Fibroblast of skin of right quadriceps (primary cell): ENCODE measurements at places on chromosomes 1 and 21.

DNA sequence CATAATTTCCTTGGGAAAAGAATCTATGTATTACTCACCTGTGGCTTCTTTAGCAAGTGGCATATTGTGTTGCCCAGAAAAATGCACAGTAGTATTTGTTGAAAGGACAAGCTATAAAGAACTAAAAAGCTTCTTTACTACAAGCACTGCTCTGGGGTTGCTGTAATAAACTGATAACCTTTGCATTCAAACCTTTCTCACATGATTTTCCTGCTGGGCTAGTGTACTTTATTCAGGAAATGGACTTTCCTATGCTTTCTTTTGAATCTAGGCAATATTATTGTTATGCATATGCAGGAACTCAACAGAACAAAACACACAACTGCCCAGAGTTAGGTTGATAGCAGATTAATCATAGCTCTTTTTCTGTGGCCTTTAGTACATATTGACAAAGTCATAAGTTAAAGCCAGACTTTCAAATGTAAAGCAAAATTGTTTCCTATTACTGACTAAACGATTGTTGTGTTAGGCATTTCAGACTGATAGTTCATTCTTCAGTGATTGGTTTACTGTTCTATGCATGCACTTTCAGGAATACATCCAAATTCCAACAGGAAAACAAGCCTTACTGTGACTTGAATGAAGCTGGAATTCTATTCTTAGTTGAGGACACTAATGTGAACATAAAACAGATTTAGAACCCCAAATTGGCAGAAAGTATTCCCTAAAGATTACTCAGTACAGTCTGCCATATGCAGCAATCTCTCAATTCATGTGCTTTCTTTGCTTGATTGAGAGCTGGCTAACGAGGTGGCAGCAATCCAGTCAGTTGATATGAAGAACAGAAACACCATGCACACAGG lies 564.3 kb upstream of the NEGR1 start:
- DNase-seq: no peak

DNA sequence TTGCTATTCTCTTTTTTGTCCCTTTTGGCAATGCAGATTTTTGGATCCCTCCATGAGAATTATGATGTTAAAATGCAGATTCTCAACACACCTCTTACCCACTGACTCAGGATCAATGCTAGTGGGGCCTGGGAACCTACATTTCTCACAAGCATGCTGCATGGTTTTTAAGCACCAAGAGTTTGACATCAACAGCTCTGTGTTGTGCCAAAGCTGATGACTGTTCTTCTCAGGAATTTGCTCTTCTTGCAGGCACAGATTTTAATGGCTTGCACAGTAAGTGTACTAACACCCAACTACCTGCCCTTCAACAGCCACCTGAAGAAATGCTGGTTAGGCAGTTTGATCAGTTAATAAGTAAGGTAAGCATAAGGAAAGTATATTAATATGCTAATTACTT lies 468.7 kb downstream of the PTBP2 start:
- DNase-seq: peak; percentile 44

- DNase-seq: peak; percentile 39
These were observed 87.1 kb upstream of the COL6A1 start for GRCh38 chr21:45894450-45894825.

- no peak for DNase-seq
These were observed 338.1 kb downstream of the TGFB2 start for GRCh38 chr1:218683242-218683641.

- DNase-seq: peak; percentile 78
These were observed 45.6 kb downstream of the ZNF281 start for GRCh38 chr1:200364091-200364759.

- no peak for DNase-seq
These were observed 19.0 kb downstream of the BTG2 start for GRCh38 chr1:203324105-203325025.

DNA sequence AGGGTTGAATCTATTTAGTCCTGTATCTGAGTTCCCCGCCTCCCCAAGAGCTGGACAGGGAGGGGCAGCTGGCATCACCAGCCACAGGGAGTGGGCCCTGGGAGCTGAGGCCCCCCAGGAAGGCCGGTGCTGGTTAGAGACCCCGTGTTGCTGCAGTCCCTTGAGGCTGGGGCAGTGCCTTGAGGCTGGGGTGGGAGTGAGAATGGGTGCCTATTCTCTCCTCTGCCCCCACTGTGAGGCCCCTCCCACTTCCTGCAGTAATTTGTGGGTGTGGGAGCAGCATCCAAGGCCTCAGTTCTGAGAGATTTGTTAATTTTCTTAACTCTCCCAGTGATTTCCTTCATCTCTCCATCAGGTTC lies 2.5 kb upstream of the TRAPPC3 start:
- DNase-seq: peak; percentile 35

GRCh38 chr1:54323324-54323739 lies 82.9 kb downstream of the SSBP3 start:
- no peak for DNase-seq

GRCh38 chr1:180513531-180513930 lies 11.2 kb upstream of the ACBD6 start:
- DNase-seq: no peak

GRCh38 chr1:229753764-229754551 lies 127.9 kb downstream of the URB2 start:
- no peak for DNase-seq

- DNase-seq: no peak
These were observed 23.2 kb downstream of the RHOU start for GRCh38 chr1:228758447-228758846.

GRCh38 chr1:179935909-179936496 lies 18.6 kb upstream of the CEP350 start:
- no peak for DNase-seq

DNA sequence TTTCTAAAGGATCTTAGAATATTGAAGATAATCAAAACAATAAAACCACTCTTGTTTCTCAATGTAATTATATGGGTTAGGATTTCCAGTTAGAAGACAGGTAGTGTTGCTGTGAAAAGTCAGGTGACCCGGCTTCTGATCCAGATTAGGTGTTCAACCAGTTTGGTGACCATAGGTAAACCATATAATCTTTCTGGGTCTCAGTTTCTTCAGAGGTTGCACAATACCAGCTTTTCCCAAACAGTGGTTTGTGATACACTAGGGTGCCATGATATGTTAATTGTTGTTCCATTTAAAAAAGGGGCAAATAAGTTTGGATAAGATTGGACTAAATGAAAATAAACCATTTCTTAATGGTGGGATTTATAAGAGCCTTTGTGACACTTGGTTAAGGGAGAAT lies 64.5 kb upstream of the DMRTA2 start:
- DNase-seq: no peak

DNA sequence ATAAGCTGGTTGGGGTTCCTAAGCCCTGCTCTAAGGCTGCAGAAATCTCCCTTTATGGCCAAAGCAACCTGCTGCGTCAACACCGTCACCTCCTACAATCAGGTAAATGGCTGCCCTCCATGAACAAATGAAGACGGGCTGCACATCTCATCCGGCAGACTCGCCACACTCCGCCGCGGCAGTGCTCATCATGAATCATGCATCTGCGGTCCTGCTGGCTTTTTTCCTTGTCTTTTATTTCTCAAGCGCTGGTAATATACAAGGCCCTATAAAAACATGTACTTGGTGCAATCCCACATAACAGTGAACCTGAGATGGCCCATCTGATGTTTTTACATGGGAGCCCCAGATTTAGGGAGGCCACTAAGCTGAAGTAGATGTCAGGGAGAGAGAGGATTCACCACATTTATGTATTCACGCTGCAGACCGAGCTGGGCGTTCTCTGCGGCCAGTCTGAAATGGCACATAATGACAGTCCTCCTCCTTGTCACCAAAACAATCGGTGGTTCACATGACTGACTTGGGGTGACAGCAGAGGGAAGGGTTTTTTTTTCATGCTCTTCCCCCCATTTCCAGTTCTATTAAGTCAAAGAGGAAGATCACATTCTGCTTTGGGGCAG lies 91.6 kb downstream of the KAZN start:
- peak; percentile 11 for DNase-seq

- DNase-seq: no peak
These were observed 33.3 kb downstream of the AKNAD1 start for GRCh38 chr1:108823632-108824031.

GRCh38 chr1:15941899-15942660 lies 33.8 kb downstream of the ZBTB17 start:
- DNase-seq: no peak

DNA sequence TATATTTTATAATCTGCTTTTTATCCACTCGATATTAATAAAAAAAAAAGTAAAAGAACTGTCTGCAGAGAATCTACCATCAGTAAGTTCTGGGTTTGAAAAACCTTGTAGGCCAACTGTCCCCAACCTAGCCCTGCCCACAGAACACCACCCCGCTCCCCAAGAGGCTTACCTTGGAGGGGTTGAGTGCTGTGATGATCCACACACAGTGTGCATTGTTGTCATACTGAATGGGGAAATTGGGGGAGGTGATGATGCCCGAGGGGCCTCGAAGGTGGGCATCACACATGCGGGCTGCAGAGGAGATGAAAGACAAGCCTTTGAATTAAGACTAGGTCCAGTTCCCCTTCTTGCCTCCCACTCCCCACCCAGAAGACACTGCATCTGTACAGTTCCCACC lies 53.3 kb upstream of the HMGB4 start:
- no peak for DNase-seq

GRCh38 chr1:2009101-2010053 lies 5.8 kb upstream of the CFAP74 start:
- no peak for DNase-seq

DNA sequence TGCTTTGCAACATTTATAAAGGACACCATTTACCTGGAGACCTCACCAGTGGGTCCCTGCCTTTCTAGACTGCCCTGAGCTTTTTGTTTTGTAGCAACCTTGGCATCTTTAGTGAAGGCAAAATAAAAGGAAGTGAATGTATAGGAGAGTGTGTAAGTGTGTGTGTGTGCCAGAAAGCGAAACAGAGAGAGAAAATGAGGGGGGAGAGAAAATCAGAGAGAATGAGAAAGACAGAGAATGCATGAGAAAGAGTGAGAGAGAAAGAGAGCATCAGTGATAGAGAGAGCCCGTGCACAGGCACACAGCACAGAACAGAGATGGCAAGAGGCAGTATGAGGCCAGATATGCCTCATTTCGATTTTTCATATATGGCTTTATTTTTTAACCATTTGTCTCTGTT lies 57.5 kb downstream of the HSD3B1 start:
- DNase-seq: no peak

- DNase-seq: no peak
These were observed 436.5 kb downstream of the LMO4 start for GRCh38 chr1:87765057-87765680.

DNA sequence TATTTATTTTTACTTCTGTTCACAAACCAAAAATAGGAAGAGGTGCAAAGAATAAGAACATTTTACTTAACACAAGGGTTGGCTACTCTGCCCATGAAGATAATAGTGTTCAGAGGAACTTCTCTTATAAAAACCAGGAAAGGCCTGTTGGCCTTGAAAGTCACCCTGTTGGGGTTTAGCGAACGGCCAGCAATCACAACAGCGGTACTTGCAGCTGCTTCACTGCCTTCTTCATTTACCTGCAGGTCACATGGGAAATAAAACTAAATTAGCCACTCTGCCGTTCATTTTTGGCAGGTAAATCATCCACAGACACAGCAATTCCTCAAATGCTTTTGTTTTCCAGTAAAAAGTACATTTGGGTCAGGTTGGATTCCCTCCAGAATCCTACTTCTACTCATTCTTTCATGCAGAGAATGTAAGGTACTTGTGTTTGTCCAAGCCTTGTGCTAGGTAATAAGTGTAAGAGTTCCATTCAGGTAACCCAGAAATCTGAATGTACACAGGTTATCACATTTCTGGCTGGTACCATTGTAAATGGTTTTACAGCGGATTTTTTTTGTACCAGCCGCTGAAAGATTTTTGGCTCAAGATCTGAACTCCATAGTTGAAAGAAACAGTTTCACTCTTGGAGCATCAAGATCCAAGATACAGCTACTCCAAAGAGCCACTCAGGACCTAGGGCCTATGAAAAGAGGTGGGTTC lies 13.1 kb downstream of the SERPINC1 start:
- DNase-seq: no peak

DNA sequence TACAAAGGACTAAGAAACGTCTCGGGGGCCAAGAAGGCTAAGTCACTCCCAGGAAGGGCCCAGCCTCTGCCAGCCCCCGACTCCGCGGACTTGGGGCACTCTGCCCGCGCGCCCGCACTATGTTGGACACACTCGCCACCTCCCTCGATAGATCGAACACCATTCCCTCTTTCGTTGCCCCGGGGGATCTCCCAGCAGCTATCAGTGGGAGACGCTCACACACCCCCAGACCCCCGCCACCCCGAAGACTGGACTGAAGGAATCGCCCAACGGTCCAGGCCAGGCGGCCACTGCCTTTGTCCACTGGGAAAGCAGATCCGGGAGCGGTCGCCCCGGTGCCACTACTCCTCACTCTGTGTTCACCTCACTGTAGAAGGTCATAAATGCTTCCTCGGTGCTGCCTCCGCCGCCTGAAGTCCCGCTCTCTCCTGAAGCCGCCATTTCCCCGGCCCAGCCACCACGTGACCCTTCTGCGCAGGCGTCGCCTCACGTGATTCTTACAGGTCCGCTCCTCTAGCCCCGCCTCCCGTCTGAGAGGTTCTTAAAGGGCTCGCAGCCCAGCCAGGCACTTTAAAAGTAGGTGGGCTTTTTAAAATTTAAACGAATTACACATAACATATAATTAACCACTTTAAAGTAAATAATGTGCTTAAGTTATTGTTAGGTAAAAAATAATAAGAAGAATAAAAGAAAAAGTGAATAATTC lies at the start of gene DNAJC8:
Gene DNAJC8 (minus strand): TSS at position 472 of the 706 bp plus-strand sequence. CDS start 31 bp downstream, at position 441.
- peak; percentile 86 for DNase-seq

DNA sequence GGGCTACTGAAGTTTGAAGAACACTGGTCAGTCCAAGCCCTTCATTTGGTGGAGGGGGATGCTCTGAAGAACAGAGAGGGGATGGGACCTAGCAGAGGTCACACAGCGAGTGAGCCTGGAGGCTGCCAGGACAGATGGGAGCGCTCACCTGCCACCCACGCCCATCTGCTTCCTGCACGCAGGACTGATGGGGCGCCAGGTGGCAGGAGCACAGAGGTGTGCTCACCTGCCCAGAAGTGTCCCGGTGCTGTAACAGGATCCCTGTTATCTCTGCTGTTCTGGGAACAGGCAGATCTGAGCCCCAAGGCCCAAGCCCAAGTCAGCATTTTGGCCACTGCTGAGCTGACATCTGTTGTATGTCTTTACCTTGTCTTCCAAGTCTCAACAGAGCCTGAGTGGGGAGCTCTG lies 40.5 kb downstream of the EPHB2 start:
- DNase-seq: no peak

DNA sequence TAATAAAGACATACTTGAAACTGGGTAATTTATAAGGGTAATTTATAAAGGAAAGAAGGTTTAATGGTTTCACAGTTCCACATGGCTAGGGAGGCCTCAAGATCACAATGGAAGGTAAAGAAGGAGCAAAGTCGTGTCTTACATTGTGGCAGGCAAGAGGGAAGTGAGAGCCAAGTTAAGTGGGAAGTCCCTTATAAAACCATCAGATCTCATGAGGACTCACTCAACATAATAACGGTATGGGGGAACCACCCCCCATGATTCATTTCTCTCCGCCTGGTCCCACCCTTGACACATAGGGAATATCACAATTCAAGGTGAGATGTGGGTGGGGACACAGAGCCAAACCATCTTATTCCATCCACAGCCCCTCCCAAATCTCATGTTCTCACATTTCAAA lies 76.8 kb upstream of the ZNF678 start:
- no peak for DNase-seq
